Stimulated activated CD8-positive, alpha-beta memory T cell treated with anti-CD3 and anti-CD28 coated beads, Interleukin-4, amount 100 ng/mL, for 1 hour (primary cell): ENCODE measurements at places on chromosomes 5 and 9.

DNA sequence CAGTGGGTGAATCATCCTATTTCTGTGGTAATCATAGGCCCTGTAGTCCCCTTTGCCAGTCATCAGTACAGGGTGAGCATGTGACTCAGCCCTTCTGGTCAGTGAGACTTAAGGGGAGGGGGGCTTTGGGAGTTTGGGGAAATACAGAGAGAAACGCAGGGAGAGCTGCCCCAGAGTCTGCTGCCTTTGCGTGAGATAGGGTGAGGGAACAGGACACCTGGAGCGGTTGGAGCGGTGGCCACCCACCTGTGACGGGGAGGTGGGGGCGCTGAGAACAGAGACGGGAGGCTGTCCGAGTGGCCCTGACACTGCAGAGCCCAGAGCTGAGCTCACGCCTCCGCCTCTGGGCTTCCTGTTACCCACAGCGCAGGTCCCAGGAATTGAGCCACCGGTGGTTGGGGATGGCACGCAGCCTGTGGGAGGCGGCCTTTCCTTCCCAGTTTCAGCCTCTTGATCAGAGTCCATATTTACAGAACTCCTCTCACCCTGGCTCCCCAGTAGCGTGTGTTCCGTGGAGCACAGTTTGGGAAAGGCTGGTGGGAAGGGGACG, 92.0 kb upstream of the ERCC6L2 start:
- DNase-seq = no peak

GRCh38 chr9:78781681-78782080, 484.8 kb downstream of the PSAT1 start:
- DNase-seq = no peak

DNA sequence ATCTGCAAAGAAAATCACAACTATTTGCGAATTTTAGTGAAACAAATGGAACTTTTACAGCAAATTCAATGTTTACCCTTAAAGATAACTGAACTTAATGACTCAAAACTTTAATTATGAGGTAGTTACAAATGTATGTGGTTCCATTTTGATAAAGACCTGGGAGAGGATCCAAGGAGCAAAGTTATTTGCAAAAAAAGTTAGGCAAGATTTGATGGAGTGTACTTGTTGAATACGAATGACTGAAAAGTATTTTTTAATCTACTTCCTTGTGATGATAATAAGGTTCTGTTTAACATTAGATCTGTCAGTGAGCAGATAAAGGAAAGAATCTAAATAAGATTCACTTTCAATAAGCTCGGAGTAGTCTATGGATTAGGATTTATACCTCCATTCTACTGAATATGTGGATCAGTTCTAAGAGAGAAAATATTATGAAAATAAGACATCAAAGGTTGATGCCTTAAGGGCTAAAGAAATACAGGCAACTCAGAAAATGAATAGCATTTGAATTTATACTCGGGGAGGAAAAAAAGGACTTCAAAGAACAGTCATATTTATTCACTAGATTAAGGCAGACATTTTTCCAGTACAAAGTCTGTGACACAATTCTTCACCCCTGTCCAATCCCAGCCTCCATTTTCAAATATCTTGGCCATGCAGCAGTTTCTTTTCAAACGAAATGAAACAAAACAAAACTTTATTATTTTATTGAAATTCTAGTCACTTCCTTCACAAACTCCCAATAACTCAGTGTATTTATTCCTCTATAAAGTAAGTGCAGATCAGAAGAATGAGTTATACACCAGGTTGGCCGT, 199.8 kb downstream of the PDE4D start:
- no peak for DNase-seq

DNA sequence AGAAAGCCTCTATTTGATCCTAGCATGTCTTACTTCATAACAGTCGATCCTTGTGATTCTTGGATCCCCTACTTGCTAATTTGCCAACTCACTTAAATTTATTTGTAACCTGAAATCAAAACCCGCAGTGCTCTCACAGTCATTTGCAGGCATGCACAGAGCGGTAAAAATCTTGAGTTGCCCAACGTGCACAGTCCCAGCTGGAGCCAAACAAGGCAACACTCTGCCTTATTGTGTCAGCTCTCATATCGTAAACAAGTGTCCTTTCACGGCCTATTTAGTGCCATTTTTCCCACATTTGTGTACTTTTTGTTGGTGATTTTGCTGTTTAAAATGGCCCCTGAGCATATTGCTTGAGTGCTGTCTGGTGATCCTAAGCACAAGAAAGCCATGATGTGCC, 511.3 kb upstream of the WWC1 start:
- DNase-seq = no peak

DNA sequence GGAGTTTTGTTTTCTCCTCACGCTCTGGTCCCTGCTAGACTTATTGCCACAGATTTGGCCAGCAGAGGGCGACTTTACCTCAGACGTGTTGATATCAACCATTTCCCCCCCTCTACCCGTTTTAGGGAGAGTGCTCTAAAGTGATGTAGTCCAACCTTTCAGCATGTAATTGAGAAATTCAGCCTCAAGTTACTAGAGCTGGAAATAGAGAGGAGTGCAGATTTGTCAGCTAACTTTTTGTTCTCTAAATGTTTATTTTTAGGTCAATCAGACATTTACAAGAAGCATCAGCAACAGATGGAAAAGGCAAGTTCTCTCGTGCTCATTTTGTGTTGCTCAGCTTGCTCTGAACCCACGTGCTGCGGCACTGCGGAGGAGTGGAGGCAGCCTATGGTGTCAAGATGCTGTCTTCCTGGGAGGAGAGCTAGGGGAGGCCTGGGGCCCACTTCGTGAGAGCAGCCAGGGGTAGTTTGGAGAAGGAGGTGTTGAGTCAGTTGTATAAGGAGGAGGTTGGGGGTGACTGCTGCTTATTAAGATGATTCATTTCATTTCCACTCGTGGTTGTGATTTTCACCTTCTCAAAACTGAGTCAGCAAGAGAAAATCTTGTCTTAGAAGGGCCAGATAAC, 53.6 kb downstream of the GPR107 start:
- peak; percentile 81 for DNase-seq

GRCh38 chr5:175657593-175658271, at the start of gene HRH2:
Gene HRH2 (plus strand): TSS chr5:175658071. CDS start chr5:175683234, 25,163 bp downstream.
- no peak for DNase-seq

- DNase-seq = no peak
Observed at GRCh38 chr9:37827483-37828165, 27.0 kb downstream of the DCAF10 start.

GRCh38 chr5:88045931-88046461, 222.6 kb downstream of the TMEM161B start:
- DNase-seq = no peak

- no peak for DNase-seq
Observed at GRCh38 chr9:119091074-119091473, 278.2 kb downstream of the BRINP1 start.

GRCh38 chr5:98163796-98164493, 609.5 kb upstream of the RGMB start:
- no peak for DNase-seq

- DNase-seq = no peak
Observed at GRCh38 chr9:13608451-13608850, 329.0 kb upstream of the MPDZ start.

DNA sequence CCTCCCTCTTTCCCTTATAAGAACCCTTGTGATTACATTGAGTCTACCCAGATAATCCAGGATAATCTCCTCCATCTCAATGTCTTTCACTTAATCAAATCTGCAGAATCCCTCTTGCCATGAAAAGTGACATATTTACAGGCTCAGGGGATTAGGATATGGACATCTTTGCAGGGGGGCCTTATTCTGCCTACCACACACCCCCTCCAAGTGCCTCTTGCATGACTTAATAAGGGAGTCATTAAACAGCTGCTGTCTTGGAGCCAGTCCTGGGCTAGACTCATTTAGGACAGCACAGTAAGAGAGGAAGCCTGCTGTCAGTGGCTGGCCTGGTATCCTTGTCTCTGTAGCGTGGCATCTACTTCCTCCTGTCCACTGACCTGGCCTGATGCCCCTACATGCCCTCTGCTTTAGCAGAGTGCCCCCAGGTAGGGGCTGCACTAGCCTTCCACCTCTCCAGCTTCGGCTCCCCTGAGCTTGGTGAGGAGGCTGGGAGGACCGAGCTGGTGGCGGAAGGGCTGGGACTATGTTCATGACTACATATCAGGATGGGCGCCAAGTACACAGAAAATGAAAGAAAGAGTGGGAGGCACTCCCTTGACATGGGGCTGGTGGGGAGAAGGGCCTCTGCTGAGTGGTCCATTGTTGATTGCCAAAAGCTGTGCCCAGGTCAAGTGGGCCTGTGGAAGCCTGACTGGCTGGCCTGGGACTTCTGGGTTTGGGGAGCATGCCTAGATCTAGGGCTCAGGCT, 17.2 kb downstream of the ENHO start:
- no peak for DNase-seq

- DNase-seq = no peak
Observed at GRCh38 chr9:110157823-110158664, 49.9 kb downstream of the C9orf152 start.

DNA sequence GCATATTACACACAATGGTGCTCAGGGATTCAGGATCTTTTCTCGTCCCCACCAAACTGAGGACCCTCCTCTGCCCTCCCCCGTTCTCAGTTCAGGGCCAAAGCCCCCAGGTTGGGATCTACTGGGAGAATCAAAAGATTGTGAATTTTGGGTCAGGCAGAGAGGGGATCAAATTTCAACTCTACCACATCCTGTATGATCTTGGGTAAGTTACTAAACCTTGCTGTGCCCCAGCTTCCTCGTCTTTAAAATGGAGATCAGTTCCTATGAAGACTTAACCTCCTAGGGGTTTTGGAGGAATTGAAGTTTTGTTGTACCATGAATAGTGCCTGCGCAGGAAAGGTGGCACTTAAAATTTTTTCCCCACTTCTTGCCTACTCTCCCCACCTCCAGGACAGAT, 62.4 kb downstream of the RAI14 start:
- no peak for DNase-seq

DNA sequence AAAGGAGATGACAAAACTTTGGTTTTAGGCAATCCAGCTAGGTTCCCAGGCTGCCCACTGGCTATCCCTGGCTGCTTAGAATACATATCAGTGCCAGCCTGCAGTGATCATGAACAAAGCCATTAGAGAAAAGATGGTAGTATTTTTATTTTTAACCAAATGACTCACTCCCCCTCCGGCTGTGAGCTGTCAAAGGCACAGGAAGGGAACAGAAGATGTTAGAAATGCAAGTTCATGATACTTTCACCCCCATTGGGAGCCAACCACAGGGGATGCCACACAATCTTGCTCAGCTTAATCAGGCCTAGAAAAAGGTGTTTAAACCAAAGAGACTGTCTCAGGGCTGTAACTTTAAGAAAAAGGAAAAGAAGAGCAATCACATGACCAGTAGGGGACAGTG, 70.3 kb upstream of the ASTN2 start:
- DNase-seq = no peak

GRCh38 chr9:95193480-95193879, 124.0 kb downstream of the FANCC start:
- no peak for DNase-seq

- DNase-seq = no peak
Observed at GRCh38 chr5:133779828-133780475, 167.6 kb upstream of the FSTL4 start.

DNA sequence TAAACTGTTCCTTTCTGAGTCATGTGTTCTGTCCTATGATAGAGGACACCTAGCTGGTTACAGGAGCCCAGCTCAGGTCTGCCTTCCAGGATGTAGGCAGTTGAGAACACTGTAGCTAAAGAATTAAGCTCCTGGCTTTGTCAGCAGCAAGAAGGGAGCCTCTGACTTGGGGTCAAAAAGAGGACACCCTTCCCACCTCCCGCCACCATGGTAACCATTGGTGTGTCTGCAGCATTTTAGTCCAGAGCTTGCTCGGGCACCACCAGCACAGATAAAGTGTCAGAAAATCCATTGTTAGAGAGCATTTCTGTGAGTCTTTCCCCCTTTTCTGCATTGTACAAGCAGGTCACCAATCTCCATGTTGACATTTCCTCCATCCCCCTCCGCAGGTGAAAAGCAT, 181.7 kb downstream of the DOCK8 start:
- DNase-seq = no peak

- no peak for DNase-seq
Observed at GRCh38 chr5:77172713-77173328, 37.7 kb upstream of the PDE8B start.

DNA sequence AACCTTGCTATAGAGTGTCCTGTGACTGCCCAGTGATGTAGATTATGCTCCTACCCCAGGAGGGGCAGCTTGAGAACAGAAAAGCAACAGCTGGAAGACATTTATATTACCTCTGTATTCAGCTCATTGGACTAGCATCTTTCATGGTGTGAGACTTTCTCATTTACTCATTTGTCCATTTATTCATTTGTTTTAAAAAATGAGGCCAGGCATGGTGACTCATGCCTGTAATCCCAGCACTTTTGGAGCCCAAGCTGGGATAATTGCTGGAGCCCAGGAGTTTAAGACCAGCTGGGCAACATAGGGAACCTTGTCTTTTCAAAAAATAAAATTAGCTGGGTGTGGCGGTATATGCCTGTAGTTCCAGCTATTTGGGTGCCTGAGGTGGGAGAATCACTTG, 130.0 kb upstream of the LHFPL2 start:
- no peak for DNase-seq

- no peak for DNase-seq
Observed at GRCh38 chr5:5021436-5021835, 118.7 kb upstream of the ADAMTS16 start.

- DNase-seq = no peak
Observed at GRCh38 chr5:3456121-3456681, 139.4 kb upstream of the IRX1 start.

GRCh38 chr9:93081081-93081529, 14.9 kb upstream of the CARD19 start:
- no peak for DNase-seq

GRCh38 chr5:169767938-169768337, 130.9 kb downstream of the DOCK2 start:
- DNase-seq = no peak

- no peak for DNase-seq
Observed at GRCh38 chr9:80763536-80763935, 925.8 kb downstream of the TLE1 start.

DNA sequence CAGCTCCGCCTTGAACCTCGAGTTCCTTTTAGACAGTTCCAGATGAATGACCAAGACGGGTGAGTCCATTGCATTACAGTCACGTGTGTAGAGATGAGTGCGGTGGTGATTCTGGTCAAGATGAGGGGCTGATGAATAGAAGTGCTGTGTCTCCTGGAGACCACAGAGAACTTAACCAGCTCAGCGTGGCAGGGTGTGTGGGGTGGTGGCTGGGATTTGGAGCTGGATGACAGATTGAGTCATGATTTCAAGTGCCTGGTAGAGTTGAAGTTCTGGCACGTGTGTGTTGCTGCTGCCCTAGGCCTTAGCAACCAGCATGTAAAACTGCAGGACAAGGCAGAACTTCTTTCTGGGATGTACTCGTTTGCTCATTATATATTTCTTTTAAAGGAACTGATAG, 53.3 kb downstream of the PRRC2B start:
- no peak for DNase-seq

GRCh38 chr9:77588271-77588937, 59.7 kb downstream of the GNA14 start:
- DNase-seq = no peak
